ENCODE measurements at places on chromosomes 7 and 10.

- DNase-seq = no peak
Measured at GRCh38 chr10:5895804-5896203, 5.8 kb downstream of the FBH1 start.

GRCh38 chr7:46864716-46865115 is 717.2 kb downstream of the TNS3 start:
- DNase-seq = no peak

DNA sequence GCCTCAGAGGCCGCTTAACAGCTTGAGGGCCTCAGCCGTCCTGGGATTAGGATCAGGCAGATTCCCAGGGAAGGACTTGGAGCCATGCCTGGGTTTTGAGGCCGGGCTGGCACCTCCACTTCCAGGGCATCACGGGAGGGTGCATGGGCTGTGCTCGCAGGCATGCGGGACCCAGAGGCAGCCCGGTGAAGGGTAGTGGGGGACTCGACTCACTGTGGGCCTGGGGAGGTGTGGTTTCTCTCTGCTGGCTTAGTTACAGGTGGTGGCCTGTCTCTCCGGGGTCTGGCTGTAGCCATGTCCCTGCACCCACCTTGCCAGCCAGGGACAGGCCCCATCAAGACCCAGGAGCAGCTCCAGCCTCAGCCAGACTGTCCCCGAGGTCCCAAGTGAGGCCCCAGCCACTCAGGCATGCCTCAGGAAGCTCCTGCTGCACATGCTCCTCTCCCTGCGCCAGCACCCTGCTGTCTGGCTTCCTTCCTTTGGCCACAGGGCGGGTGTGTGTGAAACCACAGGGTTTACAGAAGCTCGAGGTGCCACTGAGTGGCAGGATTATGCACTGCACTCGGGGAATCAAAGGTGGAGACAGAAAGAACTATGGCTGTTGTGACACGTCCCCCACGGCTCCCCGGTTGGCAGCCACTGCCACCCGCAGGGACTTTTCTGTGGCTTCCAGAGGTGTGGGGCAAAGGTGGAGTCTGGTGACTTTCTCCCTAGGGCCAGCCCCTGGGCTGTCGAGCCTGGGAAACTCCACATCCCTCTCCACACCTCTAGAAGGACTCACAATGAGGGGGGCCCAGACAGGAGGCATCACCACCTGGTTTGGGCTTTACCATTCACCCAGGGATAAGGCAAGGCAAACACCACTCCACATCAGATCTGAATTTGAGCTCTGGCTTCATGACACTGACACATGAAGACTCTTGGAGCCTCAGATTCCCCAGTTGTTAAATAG is 19.7 kb downstream of the GOLGA7B start:
- DNase-seq = no peak

GRCh38 chr10:60459701-60460457 is 70.2 kb upstream of the ANK3 start:
- DNase-seq = no peak

- no peak for DNase-seq
Measured at GRCh38 chr10:12796401-12797160, 204.9 kb downstream of the CCDC3 start.

DNA sequence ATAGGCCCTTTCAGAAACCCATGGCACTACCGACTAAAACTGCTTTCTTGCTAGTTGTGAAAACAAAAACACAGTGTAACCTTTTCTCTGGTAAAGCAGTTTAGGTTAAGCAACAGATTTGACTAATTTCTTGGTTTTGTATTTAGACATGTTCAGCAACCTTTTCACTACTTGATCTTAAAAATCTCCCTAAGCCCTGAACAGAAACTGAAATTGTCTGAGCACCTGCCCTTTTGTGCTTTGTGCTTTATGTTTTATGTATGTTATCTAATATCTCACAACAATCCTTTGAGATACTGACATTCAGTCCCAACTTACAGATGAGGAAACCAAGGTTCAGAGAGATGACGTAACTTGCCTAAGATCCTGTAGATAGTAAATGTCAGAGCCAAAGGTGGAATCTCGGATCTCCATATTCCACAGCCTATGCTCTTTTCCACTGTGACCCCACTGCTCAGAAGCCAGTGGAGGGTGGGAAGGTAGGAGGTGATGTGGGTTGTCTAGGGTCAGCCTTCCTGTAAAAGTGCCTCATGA is 146.6 kb downstream of the LCOR start:
- no peak for DNase-seq

DNA sequence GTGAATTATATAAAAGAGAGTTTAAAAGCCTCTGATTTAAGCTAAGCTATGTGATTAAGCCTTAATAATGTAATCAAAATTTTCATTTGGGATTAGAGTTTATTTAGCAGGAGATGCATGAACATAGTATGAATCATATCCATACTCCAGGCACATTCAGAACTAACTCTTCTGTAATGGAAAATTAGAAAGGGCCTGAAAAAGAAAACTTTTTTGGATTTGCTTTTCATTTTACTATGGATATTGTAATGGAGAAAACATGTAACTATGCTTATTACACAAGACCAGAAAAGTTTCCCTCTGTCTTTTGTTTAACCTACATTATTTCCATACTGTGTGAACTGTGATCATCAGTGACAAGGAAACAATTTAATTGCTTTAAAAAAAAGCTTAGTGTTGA is 22.0 kb downstream of the TES start:
- DNase-seq = no peak

DNA sequence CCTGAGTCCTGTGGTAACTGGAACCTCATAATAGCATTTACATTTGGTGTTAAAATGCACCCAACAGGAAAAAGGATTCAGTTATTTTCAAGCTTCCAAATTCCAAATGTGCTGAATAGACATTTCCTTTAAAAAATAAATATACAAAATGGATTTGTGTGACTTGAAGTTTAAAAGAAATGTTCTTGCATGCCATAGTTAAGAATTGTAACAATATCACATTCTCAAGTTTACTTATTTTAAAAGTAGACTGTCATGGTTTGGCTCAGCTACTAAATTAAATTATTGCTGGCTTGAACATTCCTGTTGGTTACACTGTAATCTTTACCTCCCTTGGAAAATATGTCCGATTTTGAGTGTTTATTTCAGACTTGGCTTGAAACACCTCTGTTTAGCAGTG is 31.5 kb downstream of the BICC1 start:
- DNase-seq = no peak

DNA sequence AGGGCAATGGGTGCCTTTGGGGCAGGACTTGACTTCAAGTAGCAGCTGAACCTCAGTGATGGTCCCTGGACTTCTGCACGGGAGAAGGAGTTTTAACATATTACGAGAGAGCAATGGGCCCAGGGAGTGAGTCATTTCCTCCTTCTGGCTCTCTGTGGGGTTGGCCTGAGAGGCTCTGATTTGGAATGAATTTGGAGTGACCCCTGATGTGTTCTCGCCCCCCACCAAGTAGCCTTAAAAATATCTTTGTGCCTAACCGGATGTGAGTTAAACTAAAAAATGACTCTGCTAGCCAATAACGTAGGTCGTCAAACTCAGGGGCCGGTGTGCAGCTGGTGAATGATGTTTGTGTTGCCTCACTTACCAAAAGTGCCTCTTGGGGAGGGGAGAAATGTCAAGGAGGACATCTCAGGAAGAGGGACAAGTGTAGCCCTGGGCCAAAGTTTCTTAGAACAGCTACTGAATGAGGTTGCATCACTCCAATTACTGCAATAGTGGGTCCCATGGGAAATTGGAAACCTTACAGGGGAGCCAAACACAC is 656.6 kb downstream of the INHBA start:
- no peak for DNase-seq

- no peak for DNase-seq
Measured at GRCh38 chr10:97842656-97843280, 6.9 kb upstream of the GOLGA7B start.

GRCh38 chr7:465710-466400 is 53.8 kb downstream of the PDGFA start:
- peak; percentile 58 for DNase-seq

DNA sequence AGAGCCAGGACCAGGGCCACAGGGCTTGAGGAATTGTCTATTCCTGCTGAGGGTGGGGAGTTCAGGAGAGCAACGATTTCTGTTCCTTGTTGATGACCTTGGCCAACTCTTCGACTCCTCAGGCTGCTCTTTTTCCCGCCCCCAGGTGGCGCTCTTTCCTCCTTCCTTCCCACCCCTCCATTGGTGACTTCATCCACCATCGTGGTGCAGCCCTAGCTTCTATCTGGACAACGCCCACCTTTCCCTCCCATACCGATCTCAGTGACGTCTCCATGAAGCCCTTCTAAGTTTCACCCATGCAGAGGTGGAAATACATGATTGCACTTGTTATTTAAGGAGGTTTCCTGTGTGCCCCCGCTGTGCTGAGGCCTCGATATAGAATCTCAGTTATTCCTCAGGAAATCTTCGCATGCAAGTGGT is 22.1 kb upstream of the CARD11 start:
- DNase-seq = no peak

- no peak for DNase-seq
Measured at GRCh38 chr10:127524908-127525665, 24.0 kb upstream of the NPS start.

GRCh38 chr7:83161899-83162401 is 734 bp downstream of the PCLO start:
- no peak for DNase-seq

DNA sequence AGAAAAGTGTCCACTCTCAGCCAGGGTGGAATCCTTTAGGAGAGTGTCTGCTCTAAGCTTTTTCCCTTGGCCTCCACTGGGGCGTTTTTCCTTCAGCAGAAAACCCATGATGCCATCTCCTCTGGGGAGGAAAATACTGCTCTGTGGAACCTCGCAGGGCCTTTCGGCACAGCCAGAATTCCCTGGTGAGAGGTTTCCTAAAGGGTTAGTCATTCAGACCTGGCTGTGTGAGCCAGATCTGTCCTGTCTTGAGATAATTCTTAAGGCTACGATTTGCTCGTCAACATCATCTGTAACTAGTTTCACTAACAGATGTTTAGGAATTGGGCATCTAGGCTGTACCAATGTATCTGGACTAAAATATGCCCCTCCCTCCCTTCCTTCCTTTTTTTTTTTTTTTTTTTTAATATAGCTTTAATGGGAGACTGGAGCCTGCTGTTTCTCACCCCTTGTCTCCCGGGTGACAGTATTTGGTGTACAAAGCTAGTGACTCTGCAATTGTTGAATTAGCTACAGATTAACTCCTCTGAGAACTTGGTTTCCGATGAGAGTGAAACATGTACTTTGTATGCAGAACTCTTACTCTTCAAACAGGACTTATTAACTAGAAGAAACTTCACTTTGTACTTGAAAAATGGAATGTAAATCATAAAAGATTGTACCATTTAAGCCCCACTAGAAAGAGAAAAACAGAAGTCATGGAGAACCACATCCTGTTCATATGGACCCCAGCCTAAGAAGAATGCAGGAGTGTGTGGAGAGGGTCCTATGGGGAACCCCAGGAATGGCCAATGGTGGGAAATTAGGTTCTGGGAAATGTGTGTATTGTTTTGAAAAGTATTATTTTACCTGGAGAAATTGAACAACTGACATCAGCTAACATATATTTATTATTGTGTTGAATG is 230.9 kb downstream of the CAMK1D start:
- no peak for DNase-seq

- no peak for DNase-seq
Measured at GRCh38 chr10:48535416-48536155, 69.3 kb downstream of the ARHGAP22 start.

DNA sequence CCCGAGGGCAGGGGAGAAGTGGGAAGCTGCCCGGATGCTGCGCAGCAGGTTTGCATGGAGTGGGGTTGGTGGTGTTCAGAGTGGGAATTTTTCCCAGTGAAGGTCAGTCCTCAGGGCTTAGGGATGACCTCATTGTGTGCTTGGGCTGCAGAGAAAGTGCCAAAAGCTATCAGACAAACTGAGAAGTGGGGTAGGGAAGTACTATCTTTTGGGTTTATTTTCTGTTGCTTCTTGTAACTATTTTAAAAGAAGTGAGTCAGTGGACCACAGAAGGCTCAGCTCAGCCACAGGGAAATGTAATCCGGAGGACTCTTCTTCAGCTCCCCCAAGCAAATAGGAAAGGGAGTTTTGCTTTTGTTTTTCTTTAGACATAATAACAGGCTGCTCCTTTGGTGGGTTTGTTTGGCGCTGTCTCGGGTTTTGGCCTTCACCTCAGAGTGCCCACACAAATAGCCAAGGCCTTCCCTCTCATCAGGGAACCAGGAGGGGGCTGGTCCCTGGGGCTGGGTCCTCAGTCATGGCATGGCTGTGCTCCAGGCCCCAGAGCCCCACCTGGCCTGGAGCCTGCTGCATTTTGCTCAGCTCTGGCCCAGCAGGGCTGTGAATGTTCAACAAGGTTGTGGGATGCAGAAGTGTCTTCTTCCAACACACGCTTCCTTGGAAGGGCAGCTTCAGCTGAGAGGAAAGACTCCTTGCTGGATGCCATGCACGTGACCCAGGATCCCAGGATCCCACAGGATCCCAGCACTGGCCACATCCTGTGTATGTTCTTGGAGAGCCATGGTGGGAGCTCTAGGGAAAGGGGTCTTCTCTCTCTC is 5.4 kb upstream of the FAM170B start:
- no peak for DNase-seq

DNA sequence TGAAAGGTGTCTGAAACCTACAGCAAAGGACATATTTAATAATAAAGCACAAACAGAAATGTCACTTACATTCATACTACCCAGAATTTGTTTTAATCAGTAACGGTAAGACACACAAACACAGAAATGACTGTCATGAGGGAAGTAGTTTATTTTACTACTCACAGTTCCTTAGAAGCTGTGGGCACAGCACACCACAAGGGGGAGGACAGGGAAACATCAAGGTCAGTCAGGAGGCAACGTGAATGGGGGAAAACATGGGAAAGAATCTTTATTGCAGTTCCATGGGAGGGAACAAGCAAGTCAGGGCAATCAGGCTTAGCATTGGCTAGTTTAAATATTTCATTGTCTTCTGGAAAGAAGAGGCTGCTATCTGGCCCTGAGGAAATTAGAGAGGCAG is 123.8 kb upstream of the PDSS1 start:
- DNase-seq = no peak

DNA sequence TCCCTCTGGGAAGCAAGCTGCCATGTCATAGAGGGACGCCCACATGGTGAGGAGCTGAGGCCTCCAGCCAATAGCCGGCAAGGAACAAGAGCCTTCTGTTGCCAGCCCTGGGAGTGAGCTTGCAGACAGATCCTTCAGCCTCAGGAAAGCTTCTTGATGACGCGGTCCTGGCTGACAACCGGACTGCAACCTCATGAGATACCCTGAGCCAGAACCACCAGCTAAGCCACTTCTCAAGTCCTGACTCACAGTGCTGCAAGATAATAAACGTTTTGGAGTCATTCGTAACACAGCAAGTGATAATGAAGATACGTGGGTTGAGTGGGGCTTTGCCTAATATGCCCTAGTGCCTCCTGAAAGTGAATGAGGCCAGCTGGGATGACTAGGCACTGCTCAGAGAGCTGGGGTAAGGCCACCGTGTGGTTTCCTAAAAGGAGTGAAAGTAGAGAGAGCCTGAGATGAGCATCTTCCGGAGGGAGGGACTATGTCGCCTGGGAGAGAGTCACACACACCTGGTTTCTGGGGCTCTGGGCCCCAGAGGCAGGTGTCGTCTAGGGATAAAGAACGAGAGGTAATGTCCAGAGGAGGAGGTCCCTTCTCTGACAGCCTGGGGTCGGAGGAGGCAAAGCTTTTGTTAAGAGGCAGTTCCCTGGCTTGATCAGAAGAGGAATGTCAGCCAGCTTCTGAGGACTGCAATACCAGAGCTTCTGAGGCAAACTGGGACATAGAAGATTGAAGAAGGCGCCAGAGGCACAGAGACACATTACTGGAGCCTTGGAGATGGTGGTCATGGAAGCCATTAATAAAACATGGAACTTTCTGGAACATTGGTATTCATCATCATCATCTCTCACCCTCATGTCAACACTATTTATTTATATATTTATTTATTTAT is 53.6 kb downstream of the PYROXD2 start:
- DNase-seq = no peak

- no peak for DNase-seq
Measured at GRCh38 chr7:22944022-22944421, 69.9 kb downstream of the HYCC1 start.

- no peak for DNase-seq
Measured at GRCh38 chr10:113158183-113158582, 208.1 kb downstream of the TCF7L2 start.
